Activated CD4-positive, alpha-beta memory T cell treated with anti-CD3 and anti-CD28 coated beads, Interleukin-2, amount 10 ng/mL, durations not matched to agents 7 days and 5 days (primary cell): ENCODE measurements at places on chromosomes 2 and 18. TPM values are rescaled to one million over a fixed set of nuclear protein-coding genes. Genes with fewer than 3 reads are reported as not detected.

Gene SLC14A1
- 2.7 TPM for total RNA-seq

Gene COLEC11
- total RNA-seq = not detected

Gene GPAT2
- 7.1 TPM for total RNA-seq

Gene FHOD3
- total RNA-seq = not detected

Gene SAG
- 0.10 TPM for total RNA-seq

DNA sequence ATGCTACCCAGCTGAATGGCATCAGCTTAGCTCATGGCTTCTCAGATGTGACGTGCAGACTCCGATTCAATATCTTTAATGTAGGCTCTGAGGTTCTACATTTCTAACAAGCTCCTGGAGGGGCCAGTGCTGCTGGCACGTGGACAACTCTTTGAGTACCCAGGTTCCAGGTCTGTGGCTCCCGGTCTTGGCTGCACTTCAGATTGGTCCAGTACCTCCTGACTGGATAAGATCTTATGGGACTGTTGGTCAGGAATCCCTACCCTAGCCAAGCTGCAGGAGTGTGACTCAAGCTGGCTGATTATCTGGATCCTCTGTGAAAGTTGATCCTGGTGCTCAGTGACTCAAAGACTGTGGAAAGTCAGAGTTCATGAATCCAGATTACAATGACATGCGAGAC, 222.1 kb downstream of the ANKRD30B start:
- H3K4me3 ChIP-seq = no peak overlapping the region
- H3K36me3 ChIP-seq = no peaks in the 10 kb centered on the region
- H3K27me3 ChIP-seq = no peaks in the 10 kb centered on the region

DNA sequence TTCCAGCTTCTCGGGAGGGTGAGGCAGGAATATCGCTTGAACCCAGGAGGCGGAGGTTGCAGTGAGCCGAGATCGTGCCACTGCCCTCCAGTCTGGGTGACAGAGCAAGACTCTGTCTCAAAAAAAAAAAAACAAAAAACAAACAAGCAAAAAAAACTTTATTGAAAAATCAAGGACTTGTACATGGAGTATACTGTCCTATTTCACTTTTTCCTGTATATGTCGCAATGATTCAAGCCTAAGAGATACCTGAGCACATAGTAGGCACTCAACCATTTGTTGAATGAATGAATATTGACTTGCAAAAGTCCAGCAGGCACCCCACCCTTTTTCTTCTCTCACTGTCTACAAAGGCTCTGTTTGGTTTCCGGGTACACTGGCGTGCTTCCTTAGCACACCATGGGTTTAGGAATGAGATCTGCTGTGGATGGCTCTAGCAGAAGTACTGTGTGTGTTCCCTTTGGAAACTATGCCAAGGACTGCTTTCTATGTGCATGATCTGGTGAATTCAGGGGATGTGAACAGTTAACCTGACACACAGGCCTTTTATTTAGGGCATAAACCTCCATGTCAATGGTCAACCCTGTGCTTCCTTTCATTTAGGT, 6.1 kb downstream of the APCDD1 start:
- peaks cover 36% of the 10 kb centered on the region for H3K27me3 ChIP-seq
- no peak overlapping the region for H3K27ac ChIP-seq
- no peak overlapping the region for H3K4me3 ChIP-seq
- peaks cover under 1% of the 10 kb centered on the region for H3K4me1 ChIP-seq

- H3K4me3 ChIP-seq = no peak overlapping the region
- H3K27ac ChIP-seq = no peak overlapping the region
- no peaks in the 10 kb centered on the region for H3K4me1 ChIP-seq
- DNase-seq = no peak
Observed at GRCh38 chr18:43774497-43774896, 497.2 kb upstream of the SYT4 start.

DNA sequence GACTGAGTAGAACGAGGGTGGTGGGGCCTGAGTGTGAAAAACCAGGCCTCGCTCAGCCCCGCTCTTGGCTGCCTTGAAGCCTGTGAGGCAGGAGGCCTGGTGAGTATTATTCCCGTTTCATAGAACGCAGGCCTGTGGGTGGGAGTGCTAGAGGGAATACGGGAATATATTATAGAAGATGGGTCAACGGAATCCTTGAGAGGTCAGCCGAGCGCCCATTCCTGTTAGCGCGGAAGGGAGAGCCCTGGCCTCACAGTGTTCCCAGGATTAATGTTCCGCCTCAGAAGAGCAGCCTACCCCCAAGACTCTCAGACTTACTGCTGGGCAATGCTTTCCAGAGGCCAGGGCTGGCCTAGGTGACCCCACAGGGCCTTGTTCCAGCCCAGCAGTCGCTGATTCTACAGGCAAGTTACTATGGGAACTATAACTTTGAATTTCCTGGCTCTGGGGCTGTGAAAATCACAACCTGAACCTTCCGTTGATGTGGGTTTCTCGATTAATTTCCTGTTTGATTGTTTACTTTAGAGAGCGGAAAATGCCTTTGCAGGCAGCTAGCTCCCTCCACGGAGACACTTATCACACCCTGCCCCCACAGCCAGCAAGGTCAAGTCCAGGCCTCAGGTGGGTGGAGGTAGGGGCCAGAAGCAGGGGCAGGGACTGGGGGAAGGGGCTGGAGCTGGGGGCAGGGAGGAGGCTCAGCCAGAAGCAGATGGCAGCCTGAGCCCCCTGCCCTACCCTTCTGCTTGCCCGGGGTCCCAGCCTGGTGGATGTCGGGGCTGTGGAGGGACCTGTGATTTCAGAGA, 108.3 kb downstream of the SMAD7 start:
- peak overlapping the region; percentile 31 for H3K4me3 ChIP-seq
- H3K36me3 ChIP-seq = no peaks in the 10 kb centered on the region
- peak overlapping the region; percentile 81 for H3K27ac ChIP-seq
- peaks cover 63% of the 10 kb centered on the region for H3K4me1 ChIP-seq
- peak; percentile 68 for DNase-seq

DNA sequence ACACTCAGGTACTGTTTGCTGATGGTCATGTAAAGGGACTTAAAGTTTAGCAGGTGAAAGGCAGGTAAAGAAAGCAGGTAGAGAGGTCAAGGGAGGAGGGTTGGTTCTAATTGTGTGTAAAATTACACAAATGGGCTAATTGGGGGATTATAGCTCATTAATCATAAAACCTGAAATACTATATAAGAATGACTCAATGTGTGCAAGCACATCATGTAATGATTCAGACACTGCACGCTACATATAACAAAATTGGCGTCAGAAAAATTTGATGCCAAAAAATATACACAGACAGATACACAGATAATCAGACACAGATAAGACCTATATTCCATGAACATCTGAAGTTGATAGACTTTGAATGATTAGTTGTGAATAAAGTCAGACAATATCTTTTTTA, 120.7 kb upstream of the LMAN1 start:
- H3K4me3 ChIP-seq = no peak overlapping the region
- no peaks in the 10 kb centered on the region for H3K36me3 ChIP-seq

- H3K27ac ChIP-seq = no peak overlapping the region
- no peaks in the 10 kb centered on the region for H3K36me3 ChIP-seq
- peaks cover 22% of the 10 kb centered on the region for H3K4me1 ChIP-seq
- DNase-seq = no peak
Observed at GRCh38 chr2:120736202-120736623, 545 bp downstream of the GLI2 start.

DNA sequence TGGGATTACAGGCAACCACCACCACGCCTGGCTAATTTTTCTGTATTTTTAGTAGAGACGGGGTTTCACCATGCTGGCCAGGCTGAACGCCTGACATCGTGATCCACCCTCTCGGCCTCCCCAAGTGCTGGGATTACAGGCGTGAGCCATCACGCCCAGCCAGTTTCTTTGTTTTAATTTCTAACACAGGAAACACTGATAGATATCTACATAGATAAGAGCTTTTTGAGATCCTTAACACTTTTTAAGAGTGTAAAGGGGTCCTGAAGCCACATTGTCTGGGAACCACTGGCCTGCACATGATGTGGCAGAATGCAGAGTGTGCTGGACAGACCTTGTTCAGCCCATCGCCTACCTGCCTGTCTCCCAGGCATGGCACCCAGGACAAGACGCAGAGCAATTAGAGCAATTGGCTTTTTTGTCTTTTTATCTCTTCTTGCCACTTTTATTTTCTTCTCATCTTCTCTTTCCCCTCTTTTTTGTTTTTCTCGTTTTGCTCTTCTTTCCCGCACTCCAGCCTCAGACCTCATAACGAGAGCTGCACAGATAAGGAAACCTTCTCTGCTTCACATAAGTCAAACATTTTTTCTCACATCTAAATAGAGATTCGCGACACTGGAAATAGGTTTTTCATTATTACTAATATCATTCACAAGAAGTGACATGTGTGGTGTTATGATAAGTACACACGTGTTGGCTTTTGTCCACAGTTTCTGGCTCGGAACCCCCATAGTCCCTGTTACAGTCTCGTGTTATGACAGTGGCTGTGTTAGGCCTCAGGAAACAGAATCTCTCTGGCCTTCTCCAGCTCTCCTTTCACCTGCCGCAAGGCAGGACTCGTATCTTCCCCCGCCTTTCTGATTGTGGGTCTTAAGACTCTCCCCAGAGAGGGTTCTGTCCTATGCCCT, 25.2 kb upstream of the GPR55 start:
- DNase-seq = no peak
- H3K27me3 ChIP-seq = peaks cover 15% of the 10 kb centered on the region
- H3K4me3 ChIP-seq = no peak overlapping the region
- peaks cover 42% of the 10 kb centered on the region for H3K4me1 ChIP-seq
- H3K36me3 ChIP-seq = no peaks in the 10 kb centered on the region
- H3K27ac ChIP-seq = peak overlapping the region; percentile 67

DNA sequence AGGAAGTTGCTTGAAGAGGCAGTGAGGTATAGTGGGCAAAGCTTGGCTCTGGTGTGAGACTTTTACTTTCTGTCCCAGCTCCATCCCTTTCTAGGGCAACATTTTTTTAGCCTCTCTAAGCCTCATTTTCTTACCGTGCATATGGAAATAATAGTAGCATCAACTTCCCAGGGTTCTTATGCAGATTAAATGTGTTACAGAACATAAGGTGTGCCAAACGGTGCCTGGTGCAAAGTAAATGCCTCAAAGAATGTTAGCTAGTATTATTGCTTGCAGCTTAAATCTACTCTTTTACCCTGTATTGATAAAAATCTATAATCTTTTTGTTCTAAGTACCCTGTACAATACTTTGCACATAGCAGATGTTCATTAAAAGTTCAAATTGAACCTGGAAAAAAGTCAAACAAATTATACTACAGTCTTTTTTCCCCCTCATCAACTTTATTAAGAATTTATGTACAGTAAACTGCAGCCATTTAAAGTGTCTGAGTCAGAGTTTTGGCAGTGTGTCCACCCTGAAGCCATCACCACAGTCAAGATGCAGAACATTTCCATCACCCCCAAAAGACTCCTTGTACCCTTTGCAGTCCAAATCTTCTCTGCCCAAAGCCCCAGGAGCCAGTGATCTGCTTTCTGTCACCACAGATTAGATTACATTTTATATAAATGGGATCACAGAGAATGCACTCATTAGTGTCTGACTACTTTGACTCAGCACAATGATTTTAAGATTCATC, 10.6 kb downstream of the MAPRE2 start:
- no peak overlapping the region for H3K27ac ChIP-seq
- H3K27me3 ChIP-seq = no peaks in the 10 kb centered on the region
- no peak overlapping the region for H3K4me3 ChIP-seq
- peaks cover 25% of the 10 kb centered on the region for H3K4me1 ChIP-seq
- peaks cover 13% of the 10 kb centered on the region for H3K36me3 ChIP-seq
- DNase-seq = no peak

DNA sequence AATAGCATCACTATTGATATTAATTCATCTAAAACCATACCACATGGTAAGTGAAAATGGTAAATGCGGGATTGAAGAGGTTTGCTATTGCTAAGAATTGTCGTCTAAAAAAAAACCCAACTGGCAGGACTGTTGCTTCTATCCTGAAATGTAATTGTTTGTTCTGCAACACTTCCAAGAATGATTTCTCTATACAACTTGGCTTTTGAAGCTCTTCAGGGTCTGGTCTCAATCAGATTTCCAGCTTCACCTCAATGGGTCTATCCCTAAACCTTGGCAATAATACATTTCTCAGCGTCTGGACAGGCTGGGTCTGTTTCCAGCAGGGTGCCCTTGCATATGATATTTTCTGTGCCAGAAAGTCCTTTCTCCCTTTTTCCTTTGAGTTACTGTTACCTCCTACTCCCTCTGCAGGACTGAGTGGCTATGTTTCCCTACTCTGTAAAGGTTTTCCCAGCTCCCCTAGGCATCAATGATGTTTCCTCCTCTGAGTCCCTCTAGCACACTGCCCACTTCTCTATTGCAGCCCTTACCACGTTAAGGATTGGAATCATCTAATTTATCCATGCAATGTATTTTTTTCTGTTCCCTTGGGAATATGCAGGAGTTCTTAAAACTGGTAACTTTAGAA, 118.2 kb upstream of the REV1 start:
- no peak overlapping the region for H3K4me3 ChIP-seq
- no peak overlapping the region for H3K27ac ChIP-seq
- DNase-seq = no peak
- no peaks in the 10 kb centered on the region for H3K4me1 ChIP-seq
- no peaks in the 10 kb centered on the region for H3K36me3 ChIP-seq

GRCh38 chr18:13568443-13569392, 157.6 kb downstream of the FAM210A start:
- no peak overlapping the region for H3K4me3 ChIP-seq
- H3K27ac ChIP-seq = peak overlapping the region; percentile 83
- no peak for DNase-seq
- no peaks in the 10 kb centered on the region for H3K27me3 ChIP-seq

DNA sequence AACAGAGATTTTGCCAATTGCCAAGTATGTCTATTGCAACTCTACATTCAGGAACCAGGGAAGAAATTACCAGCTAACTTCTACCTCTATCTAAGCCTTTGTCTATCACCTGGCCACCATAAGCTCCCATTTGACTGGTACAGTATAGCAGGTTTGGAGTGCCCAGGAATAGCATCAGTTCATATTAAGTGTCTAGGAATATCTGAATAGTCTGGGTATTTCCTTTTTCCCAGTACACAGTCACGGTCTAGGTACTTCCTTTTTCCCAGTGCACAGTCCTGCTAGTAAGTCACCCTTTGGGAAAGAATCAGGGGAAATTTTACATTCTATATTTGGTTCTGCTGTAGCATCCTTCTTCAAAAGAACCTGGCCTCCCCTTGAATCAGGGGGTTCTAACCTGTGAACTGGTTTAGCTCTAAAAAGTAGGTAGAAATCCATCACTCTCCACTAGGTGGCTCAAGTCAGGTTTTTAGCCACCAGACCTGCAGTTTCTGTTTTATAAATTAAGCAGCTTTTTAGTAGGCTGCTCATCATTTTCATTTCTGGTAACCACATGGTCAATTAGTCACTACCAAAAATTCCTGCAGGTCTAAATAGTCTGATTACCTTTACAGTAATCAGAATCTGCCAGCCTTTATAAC, 49.3 kb upstream of the DNAJC10 start:
- no peaks in the 10 kb centered on the region for H3K4me1 ChIP-seq
- no peak for DNase-seq
- no peaks in the 10 kb centered on the region for H3K36me3 ChIP-seq
- no peak overlapping the region for H3K4me3 ChIP-seq

DNA sequence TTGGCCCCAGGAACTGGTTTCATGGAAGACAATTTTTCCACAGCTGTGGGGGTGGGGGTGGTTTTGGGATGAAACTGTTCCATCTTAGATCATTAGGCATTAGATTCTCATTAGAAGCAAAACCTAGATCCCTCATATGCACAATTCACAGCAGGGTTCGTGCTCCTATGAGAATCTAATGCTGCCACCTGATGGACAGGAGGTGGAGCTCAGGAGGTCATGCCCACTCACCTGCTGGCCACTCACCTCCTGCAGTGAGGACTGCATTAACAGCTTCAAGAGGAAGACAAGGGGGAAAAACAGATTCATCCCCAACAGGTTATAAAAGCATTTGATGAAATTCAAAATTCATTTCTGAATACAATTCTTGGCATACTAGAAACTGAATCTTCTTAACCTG, 38.5 kb downstream of the THAP4 start:
- no peak overlapping the region for H3K27ac ChIP-seq
- H3K4me1 ChIP-seq = no peaks in the 10 kb centered on the region
- H3K27me3 ChIP-seq = no peaks in the 10 kb centered on the region
